NCI-H1092 treated with DMSO at 0.1 percent for 48 hours (cell line): ENCODE measurements at places on chromosomes 5 and 9.

DNA sequence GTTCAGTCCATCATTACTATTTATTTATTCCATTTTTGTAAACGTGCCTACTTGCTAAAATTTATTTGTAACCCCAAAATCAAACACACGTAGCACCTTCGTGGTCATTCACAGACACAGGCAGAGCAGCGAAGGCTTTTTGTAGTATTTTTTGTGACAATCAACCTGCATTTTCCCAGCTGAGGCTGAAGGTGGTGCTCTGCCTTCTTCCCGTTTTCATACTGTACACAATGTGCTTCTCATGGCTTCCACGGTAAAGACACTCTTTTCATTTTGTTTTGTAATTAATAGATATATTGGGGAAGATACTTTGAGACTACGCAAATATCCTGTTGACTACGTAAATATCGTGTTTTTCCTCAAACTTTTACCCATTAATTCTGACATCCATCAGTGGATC lies 19.4 kb downstream of the DAP start:
- no peak for DNase-seq

- DNase-seq, result no peak
Measured at GRCh38 chr9:133477992-133478850, 678 bp downstream of the SLC2A6 start.

- DNase-seq, result no peak
Measured at GRCh38 chr9:133139246-133140173, 18.5 kb upstream of the RALGDS start.

DNA sequence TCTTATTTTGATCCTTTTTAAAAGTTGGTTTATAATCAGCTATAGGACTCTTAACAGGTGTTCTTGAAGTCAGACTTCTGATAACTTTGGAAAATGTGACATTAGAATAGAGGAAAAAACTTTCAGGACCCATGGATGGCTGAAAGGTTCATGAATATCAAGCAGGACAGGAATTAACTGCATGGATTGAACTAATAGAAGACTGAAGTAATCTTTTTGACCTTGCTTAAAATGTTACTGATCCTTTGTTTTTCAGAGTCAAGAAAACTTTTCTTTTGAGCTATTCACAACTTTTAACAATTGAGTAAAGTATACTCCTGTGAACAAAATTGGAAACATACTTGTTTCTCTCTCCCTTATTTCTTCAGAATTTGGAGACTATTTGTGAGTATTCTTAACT lies 79.2 kb downstream of the PLK2 start:
- no peak for DNase-seq
